H9 (cell line): ENCODE measurements at places on chromosomes 13 and 19. TPM values are rescaled to one million over a fixed set of nuclear protein-coding genes. Genes with fewer than 3 reads are reported as not detected.

DNA sequence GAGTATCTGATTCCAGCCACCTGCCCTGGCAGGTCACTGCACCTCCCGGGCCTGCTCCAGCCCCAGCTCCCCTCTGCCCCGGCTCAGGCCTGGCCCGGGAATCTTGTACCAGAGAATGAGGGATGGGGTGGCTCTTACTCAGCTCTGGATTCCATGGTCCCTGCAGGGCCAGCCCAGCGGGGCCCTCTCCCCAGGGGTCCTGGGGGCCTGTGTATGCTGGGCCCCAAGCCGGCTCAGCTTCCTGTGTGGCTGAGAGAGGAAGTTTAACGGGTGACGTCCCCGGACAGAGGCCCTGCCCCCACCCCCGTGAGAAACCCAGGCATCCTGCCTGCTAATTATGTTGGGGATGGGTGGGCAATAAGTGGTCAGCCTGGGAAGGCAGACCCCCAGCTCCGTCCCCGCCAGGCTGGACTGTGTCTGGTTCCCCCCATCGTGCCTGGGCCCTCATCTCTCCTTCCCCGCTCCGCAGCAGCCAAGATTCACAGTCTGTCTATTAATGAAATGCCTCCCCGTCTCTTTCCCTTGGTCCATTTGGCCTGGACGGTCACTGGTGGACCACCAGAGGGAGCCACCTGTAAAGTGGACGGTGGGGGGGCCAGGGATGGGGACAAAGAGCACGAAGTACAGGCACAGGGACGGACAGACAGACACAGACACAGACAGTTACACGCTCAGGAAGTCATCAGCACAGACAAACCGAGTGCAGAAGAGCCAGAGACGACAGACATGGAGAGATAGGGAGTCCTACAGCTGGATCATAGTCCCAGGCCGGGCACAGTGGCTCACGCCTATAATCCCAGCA, at the start of gene DENND1C:
Gene DENND1C (minus strand): TSS at position 247 of the 802 bp plus-strand sequence. CDS start 92 bp downstream, at position 155.
- no peaks in the 10 kb centered on the region for H3K27me3 ChIP-seq
- H3K4me3 ChIP-seq = peak within 1 kb of the TSS; percentile 39; the same call in 2 of the 3 replicates
- H3K4me1 ChIP-seq = no peaks in the 10 kb centered on the region
- peak; percentile 61 for DNase-seq
- no peak within 1 kb of the TSS for H3K27ac ChIP-seq

DNA sequence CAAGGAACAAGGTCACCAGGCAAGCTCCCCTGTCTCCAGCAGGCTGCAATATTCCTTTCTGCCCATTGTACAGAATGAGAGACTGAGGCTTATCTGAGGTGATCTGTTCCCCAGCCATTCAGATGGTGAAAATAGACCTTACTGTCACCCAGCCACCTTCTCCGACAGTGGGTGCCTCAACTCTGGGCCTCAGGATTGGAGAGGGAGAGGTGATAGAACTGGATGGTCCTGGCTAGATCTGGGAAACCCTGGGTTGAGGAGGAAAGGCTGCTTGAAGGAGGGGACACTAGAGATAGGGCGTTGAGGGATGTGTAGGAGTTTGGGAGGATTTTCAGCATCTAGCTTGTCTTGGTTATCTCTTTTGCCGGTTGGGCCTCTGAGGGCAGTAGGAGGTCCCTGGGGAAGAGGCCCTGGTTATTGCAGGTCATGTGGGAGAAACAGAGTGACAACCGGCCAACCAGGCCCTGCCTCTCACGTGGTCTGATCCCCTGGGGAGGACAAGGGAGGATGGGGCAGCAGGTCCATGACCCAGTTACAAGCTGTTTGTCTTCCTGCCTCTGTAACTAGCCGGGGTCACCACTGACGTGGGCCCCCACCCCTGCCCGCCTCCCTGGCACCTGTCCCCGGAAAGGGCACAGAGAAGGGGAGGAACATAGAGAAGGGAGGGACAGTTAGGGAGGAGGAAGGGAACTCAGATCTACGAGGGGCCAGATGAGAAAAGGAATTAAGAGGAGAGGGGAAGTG, 8.2 kb downstream of the NFIC start:
- no peaks in the 10 kb centered on the region for H3K4me1 ChIP-seq
- H3K36me3 ChIP-seq = no peaks in the 10 kb centered on the region
- peaks cover 27% of the 10 kb centered on the region for H3K27me3 ChIP-seq

- peaks cover 2% of the 10 kb centered on the region; the same call in 1 of the 2 replicates for H3K4me1 ChIP-seq
- H3K27ac ChIP-seq = no peak overlapping the region
- no peaks in the 10 kb centered on the region for H3K27me3 ChIP-seq
- no peaks in the 10 kb centered on the region; the same call in 2 of the 3 replicates for H3K36me3 ChIP-seq
Measured at GRCh38 chr19:34313188-34313587, 51.8 kb upstream of the GPI start.

DNA sequence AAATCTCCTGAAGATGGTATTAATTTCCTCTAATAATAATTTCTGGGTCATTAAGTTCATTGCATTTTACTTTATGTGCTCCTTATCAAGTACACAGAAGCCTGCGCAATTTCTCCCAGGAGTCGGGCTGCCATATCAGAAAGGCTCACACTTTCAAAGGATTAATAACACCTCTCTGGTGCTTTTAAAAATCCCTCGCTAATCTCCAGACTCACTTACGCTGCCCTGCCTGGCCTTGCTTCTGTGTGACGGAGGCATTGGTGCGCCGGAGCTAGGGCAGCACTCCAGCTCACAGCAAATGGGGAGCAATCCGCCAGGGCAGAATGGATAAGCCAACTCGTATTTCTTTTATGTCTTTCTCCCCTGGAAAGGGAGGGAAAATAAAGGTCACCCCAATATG, 300.8 kb downstream of the EFNB2 start:
- no peaks in the 10 kb centered on the region for H3K27me3 ChIP-seq
- H3K4me1 ChIP-seq = no peaks in the 10 kb centered on the region; the same call in 1 of the 2 replicates
- DNase-seq = no peak
- no peaks in the 10 kb centered on the region for H3K36me3 ChIP-seq

The C13orf42 gene
- total RNA-seq = 16.5 and 18.1 TPM in 2 replicates

The FREM2 gene
- 15.4 and 16.0 TPM in 2 replicates for total RNA-seq
